ENCODE measurements at places on chromosomes 2 and 18. TPM values are rescaled to one million over a fixed set of nuclear protein-coding genes. Genes with fewer than 3 reads are reported as not detected.

GPR55 gene
- total RNA-seq: not detected

DGKD gene
- 22.0 TPM for total RNA-seq

PRSS56 gene
- total RNA-seq: not detected

TCF23 gene
- not detected for total RNA-seq

GAL3ST2 gene
- not detected for total RNA-seq

PREPL gene
- 11.0 TPM for total RNA-seq

TSGA10 gene
- 1.3 TPM for total RNA-seq

BIN1 gene
- 39.0 TPM for total RNA-seq
